BE2C (cell line): ENCODE measurements at places on chromosomes 6 and 20.
A peak's percentile ranks its signal among the peaks of the same experiment; 100 is the strongest.

GRCh38 chr20:34965051-34965450 is 9.4 kb downstream of the MYH7B start:
- no peak for DNase-seq

GRCh38 chr20:32600681-32601237 is 15.6 kb upstream of the NOL4L start:
- no peak for DNase-seq

DNA sequence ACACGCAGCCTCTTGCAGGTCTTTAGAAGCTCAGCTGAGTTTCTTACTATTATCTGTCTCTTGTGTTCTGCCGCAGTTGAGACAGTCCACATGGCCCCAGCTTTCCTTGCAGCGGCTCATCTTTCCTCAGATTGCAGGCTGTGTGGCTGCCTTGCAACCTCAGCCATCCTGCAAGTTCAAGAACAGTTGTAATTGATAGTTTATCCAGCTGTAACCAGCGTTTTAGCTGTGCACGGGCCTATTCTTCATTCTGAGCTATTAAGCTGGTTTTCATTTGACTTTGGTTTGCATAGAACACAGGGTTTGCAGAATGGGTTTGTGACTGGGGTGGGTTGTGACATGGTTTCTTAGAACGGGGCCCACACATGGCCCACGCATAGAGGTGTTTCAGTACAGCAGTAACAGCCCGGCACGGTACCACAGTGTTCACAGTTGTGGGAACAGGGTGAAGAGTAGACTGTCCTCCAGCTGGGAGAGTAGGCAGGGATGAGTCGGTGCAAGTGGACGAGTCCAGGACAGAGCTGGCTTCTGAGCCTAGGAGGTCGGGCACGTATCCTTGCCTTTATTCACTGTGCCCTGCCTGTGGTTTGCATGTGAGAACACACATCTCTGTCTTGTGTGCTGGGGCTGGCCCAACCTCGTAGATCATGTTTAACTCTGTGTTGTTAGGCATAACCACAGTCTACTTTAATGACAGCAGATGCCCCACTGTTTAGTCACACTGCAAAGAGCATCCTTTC is 89.2 kb downstream of the RPP40 start:
- no peak for DNase-seq

GRCh38 chr20:60304026-60304590 is 345.9 kb downstream of the CDH26 start:
- no peak for DNase-seq

DNA sequence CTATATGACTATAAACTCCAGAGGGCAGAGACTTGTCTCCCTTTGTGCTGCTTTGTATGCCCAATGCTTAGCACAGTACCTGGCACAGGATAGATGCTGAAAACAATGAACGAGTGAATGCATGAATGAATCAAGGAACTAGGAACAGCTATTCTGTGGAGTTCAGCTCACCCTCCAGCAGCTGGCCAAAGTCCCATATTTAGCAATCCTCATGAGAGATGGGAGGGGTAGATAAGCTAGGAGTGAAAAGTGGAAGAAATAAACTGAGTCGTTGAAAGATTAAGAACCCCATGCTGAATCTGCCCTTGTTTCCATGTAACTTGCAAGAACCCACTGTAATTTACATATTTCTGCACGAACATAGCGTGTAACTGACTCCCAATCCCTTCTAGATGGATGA is 106.5 kb downstream of the MAFB start:
- no peak for DNase-seq

- DNase-seq, result no peak
Observed at GRCh38 chr20:50188879-50189680, 1.6 kb upstream of the CEBPB start.

DNA sequence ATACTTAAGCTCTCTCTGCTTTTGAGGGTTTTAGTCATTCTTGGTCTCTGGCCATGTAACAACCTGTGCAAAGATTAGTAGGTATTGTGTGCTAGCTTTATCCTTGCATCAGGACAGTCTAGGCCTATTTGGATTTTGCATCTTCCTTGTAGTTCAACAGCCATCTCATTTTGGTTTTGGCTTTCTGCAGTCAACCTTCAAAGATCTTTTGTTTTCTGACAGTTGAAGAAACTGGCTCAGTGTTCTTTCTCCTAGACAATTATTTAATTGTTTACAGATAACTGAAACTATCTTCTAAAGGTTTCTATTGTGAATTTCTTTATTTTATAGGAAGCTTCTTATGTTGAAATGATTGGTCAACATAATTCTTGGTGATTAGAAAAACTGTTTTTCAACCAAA is 307.5 kb downstream of the CDKAL1 start:
- DNase-seq, result no peak

- DNase-seq, result peak; percentile 35
Observed at GRCh38 chr20:17725094-17725835, 25.5 kb downstream of the BANF2 start.

DNA sequence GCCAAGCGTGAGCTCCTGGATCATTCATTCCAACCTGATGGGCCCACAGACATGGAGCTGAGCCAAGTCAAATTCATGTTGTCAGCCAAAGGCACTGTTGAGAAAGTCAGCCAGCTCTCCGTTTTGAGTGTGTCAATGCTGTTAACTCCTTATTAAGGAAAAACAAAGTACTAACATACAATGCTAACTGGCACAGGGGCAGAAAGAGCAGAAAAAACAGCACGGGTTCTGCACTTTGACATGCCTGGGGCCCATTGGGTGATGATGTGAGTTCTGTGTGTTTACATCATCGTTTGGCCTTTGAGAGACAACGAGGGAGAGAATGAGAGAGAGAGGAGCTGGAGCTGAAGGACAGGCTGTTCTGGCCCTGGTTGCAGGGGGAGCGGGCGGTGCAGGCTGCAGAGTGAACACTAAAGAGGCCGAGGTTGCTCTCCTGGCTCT is 85.9 kb downstream of the SMOC2 start:
- DNase-seq, result no peak

DNA sequence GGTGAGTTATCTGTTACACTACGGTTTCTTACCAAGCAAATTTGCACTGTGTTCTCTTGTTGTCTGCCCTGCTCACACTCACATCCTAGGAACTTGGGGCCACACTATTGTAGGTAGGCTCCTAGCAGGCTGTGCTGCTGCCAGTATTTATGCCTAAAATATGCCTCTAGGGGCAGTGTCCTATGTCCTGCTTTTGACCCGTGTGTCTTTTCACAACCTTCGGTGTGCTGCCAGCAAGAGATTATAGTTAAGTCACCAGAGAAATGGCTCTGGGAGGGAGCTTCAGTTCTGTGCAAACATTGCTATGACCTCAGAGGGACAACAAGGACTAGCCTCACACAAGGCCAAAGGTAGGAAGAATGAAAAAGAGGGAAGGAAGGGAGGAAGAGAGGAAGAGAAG is 8.9 kb upstream of the TAAR5 start:
- DNase-seq, result peak; percentile 13

DNA sequence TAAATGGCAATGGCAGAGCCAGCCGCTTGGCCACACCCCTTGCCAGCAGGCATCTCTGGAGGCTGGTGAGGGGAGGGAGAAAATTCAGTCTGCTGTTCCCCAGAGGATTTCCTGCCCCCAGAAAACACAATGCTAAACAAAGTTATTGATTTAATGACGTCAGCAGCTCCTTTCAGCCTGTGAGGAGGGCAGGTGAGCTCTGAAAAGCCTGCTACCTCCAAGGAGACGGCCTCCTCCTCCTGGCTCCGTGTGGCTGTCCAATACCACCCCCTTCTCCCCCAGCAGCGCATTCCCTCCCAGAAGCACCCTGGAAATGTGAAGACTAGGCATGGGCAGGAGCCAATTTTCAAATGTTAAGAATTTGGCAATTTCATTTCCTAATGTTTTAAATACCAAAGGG is 393.1 kb downstream of the ZFAND3 start:
- peak; percentile 41 for DNase-seq

DNA sequence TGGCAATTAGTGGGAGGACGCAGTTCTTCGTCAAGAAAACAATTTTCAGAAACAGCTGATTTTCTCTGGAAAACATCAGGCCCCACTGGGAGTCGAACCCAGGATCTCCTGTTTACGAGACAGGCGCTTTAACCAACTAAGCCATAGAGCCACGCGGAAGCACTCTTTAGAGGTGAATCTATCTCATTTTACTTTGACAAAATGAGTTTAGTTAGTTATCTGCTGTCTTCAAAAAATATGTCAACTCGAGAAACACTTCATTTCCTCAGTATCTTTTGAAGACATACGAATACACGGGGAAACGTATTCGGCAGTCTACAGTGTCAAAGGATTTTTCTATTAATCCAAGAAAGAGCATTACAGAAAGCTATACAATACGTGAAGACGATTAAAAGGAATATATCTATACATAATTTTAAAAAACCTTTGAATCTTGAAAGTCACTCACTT is 26.7 kb downstream of the GPX6 start:
- peak; percentile 69 for DNase-seq

DNA sequence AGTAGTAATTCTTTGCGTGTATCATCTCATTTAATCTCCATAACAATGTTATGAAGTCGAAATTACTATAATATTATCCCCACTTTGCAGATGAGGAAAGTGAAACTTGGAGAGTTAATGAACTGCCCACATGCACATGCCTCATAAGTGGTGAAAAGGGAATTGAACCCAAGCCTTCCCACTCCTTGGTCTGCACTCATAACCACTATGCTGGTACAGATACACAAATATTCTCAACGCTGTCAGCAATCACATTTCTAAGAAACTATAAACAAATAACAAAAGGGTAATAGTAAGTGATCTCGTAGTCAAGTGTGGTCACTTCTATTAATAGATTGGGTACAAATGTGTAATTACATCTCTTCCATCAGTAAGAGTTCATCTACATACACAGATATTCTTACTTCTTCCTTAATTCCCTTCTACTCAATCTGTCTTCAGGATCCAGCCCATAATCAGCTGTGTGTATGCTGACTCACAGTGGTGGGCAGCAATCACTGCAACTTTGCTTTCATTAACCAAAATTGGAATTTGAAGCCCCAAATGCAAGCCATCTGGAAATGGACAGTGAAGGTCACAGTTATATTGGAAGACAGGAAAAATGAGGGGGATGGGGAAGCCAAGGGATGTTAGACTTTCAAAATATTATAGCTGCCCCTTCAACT is 6.6 kb downstream of the PRSS35 start:
- no peak for DNase-seq

GRCh38 chr20:48047447-48047846 is 262.2 kb upstream of the SULF2 start:
- no peak for DNase-seq

- DNase-seq, result no peak
Observed at GRCh38 chr6:167797011-167797471, 29.7 kb upstream of the AFDN start.

DNA sequence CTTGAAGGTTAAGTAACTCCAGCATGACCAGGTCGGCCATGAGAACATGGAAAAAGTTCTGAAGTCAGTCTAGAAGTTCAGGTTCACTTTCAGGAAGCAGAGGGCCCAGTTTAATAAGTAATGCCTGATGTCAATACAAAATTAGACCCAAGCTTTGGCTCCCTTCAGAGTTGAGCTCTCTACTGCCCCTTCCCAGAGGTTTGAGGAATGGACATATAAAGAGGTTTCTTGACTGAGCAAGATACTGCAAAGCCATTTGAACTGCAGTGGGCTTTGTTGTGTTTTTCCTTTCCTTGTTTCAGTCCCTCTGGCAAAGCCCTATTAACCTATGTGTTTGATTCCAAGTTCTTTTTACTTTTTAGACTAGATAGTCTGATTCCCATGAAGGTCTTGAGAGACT is 97.8 kb upstream of the PREP start:
- DNase-seq, result no peak

GRCh38 chr6:6915813-6916547 is 191.8 kb upstream of the RREB1 start:
- no peak for DNase-seq

- no peak for DNase-seq
Observed at GRCh38 chr20:45269754-45270270, 15.4 kb upstream of the SLPI start.

DNA sequence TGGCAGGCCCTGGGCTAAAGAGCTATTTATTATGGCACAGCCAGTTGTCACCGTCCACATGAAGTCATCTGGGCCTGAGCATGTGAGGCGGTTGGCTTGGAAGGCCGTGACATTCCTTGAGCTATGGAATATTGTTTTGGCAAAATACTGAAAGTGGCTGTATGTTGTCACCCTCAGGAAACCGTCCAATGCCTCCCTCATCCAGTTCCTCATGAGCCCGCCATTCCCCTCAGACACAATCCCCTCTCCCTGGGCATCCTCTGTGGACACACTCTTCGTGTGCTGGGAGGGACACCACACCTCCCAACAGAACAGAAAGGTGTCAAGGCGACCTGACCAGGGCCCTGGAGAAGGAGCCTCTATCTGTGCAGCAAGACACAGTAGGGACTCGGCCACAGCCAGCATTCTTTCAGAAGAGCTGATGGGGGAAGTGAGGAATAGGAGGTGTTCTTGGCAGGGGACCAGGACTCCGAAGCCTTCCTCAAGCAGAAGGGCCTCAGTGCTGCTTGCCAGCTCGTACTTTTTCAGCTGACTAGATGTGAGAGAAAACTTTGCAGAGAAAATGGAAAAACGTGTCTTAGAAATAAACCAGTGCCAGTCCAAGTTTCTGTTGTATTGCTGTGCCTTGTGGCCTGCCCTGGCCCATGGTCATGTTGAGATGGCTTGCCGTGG is 120.5 kb downstream of the SOD2 start:
- no peak for DNase-seq

DNA sequence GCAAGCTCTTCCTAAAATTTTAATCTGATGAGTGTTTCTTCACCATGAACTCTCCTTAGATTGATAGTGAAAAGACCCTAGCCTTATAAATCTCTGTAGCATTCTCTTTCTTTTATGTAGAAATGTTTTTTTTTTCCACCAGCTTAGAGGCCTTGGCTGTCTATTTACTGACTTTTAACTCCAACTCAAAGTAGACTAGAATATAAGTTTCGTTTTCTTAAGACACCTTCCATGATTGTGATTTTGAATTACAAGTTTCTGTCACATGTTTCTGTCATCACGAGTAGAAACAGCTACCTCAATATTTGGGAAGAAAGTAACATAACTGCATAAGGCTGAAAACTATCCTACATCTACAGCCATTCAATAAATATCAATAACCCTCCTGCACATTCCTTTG is 17.8 kb downstream of the ADGRF4 start:
- no peak for DNase-seq

DNA sequence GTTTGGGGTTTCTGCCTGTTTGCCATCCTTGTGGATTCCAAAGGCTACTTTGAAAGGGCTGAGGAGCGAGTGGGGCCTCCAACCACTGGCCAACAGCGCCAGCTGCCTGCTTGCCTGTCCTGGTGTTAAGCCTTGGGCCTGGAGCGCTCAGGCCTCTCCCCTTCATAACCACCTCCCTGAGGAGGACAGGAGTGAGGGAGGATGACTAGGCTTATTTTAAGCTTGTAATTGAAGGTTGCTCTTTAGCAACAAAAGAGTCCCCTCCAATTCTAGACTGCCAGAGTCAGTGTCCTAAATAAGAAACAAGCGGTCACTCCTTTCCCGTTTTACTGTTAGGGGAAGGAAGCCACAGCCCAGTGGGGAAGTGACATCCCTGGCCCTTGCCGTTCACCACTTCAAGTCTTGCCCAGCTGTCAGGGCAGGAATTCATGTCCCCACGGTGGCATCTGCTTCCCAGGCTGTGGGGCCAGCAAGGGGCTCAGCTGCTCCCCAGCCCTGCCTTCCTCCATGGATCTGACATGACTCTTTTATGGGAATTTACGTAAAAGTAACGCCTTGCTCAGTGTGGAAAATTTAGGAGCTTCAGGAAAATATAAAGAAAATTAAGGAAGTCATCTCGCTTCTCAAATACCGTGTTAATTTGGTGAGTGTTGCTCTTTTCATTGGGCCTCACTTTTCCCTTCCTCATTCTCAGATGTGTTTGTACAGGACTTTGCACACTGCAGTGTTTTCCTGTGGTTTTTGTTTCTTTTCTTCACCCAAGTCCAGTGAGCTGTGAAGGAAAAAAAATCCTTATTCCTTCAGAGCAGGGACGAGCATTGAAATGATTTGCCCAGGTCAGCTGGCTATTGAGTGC is 57.8 kb downstream of the SSR1 start:
- DNase-seq, result no peak
